ENCODE measurements at places on chromosomes 5 and 9. TPM values are rescaled to one million over a fixed set of nuclear protein-coding genes. Genes with fewer than 3 reads are reported as not detected.

The RUFY1 gene
- 36.7 TPM for total RNA-seq

The NOXA1 gene
- 2.0 TPM for total RNA-seq

The GLRX gene
- 12.4 TPM for total RNA-seq

The ADAMTSL1 gene
- 63.9 TPM for total RNA-seq

The OR1Q1 gene
- not detected for total RNA-seq

The FGD3 gene
- 0.19 TPM for total RNA-seq
